ENCODE measurements at places on chromosomes 4 and X.
A peak's percentile ranks its signal among the peaks of the same experiment; 100 is the strongest.

DNA sequence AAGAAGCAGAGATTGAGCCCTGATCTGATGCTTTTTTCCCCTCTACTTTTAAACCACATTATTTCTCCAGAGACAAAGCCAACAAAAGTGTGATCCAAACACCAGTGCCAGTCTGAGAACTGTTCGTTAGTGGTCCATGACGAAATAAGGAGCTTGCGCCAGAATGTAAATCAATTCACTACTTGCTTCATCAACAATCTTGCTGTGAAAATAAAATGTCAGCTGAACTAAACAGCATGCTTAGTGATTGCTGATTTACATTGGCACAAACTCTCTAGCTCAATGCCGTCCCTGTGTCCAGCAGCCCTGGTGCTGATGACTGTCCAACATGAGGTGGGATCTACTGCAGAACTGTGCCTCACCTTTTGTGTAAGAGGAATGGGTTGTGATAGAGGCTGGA is 71.3 kb downstream of the SOX3 start:
- no peak overlapping the region for H3K27ac ChIP-seq
- no peak overlapping the region for H3K4me3 ChIP-seq
- no peaks in the 10 kb centered on the region for H3K36me3 ChIP-seq
- H3K27me3 ChIP-seq, result peaks cover 5% of the 10 kb centered on the region
- no peaks in the 10 kb centered on the region for H3K4me1 ChIP-seq
- no peak for DNase-seq

DNA sequence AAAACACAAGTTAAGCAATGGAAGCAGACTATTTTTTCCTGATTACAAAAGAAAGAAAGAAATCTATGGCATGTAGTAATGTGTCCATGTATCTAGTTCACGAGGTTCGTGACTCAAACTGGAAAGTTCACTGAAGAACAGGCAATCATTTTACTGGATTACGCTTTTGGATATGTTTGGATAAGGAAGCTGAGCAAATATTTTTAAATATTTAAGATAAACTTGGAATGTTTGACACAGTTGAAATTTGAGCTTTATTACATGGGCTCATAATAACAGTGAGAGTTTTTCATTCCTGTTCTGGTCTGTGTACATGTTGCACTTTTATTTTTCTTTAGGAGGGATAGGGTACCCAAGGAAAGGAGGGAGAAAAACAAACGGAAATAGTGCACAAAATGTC is 244.2 kb upstream of the GK2 start:
- peaks cover 2% of the 10 kb centered on the region for H3K27me3 ChIP-seq
- H3K27ac ChIP-seq, result no peak overlapping the region
- no peak for DNase-seq
- H3K4me1 ChIP-seq, result peaks cover 9% of the 10 kb centered on the region
- H3K4me3 ChIP-seq, result no peak overlapping the region

- peak overlapping the region; percentile 34 for H3K4me3 ChIP-seq
- H3K27me3 ChIP-seq, result peaks cover 8% of the 10 kb centered on the region
- no peaks in the 10 kb centered on the region for H3K36me3 ChIP-seq
Measured at GRCh38 chrX:104270916-104271512, 16.3 kb upstream of the ESX1 start.

DNA sequence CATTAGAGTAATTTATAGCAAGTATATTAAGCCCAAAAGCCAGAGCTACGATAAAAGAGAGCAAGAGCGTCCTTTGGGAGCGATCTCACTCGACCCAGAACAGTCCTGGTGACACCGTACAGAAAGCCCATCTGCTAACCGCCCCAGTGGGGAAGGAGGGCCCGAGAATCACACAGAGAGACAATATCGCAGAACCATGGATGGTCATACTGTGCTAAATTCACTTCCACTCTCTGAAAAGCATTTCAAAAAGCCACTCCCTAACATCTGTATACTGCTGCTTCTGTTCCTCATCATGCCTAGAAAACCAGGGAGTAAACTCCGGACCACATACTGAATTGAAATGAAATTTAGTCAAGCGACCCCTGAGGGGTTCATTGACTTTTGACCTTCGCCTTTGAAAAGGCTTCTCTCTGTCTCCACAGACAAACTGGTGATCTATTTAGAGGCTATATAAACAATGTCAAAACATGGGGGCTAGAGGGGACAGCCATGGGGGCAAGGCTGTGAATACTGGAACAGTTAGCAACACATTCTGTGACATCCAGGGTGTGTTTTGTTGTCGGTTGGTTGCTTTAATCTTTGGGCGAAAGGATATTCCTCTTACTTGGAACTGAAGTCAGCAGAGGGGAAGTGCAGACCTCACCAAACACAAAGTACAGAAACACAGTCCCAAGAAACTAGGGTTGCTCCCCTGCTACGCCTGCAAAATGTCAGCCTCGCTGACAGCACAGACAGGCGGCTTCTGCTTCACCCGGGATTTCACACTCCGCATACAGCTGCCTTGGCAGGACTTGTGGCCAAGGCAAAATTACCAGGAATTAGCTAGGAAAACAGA is 129.0 kb upstream of the RASGEF1B start:
- peaks cover 6% of the 10 kb centered on the region for H3K4me1 ChIP-seq
- H3K4me3 ChIP-seq, result no peak overlapping the region
- no peaks in the 10 kb centered on the region for H3K36me3 ChIP-seq
- no peaks in the 10 kb centered on the region for H3K27me3 ChIP-seq
- H3K27ac ChIP-seq, result no peak overlapping the region

- H3K27me3 ChIP-seq, result no peaks in the 10 kb centered on the region
- no peak for DNase-seq
- no peak overlapping the region for H3K4me3 ChIP-seq
Measured at GRCh38 chr4:151114338-151114737, 14.9 kb downstream of the RPS3A start.

- no peaks in the 10 kb centered on the region for H3K4me1 ChIP-seq
- no peak overlapping the region for H3K27ac ChIP-seq
- H3K36me3 ChIP-seq, result no peaks in the 10 kb centered on the region
- DNase-seq, result no peak
Measured at GRCh38 chr4:123972031-123972430, 575.4 kb downstream of the SPRY1 start.

DNA sequence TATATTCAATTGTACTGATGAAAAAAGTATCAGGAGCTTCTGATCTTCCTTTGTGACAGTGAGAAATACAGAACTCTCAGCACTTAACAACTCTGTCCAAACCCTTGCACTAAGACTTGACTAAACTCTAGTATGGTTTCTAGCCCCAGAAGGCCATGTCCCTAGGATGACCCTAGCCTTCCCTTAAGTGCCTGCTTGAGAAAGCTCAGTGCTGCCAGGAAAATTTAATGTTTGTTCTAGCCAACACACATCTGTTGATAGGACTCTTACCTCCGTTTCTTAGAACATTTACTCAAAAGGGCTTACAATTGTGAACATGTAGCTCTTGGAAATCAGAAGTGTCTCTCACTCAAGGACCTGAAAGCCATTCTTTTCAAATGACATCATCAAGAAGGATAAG is 1055.2 kb upstream of the FTHL17 start:
- no peaks in the 10 kb centered on the region for H3K36me3 ChIP-seq
- DNase-seq, result no peak
- no peak overlapping the region for H3K27ac ChIP-seq
- no peaks in the 10 kb centered on the region for H3K27me3 ChIP-seq

DNA sequence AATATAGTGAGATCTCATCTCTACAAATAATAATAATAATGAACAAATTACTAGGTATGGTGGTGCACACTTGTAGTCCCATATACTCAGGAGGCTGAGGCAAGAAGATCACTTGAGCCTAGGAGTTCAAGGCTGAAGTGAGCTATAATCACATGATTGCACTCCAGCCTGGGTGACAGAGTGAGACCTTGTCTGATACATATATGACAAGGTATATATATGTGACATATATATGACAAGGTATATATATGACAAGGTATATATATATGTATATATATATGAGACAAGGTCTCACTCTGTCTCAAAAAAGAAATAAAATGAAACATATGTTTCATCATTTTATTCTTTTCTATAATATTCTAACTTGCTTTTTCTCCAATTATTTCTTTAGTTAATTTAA is 278.1 kb upstream of the TET2 start:
- H3K27me3 ChIP-seq, result peaks cover 2% of the 10 kb centered on the region
- no peak for DNase-seq
- H3K27ac ChIP-seq, result no peak overlapping the region
- no peaks in the 10 kb centered on the region for H3K4me1 ChIP-seq
- H3K4me3 ChIP-seq, result no peak overlapping the region
- no peaks in the 10 kb centered on the region for H3K36me3 ChIP-seq

DNA sequence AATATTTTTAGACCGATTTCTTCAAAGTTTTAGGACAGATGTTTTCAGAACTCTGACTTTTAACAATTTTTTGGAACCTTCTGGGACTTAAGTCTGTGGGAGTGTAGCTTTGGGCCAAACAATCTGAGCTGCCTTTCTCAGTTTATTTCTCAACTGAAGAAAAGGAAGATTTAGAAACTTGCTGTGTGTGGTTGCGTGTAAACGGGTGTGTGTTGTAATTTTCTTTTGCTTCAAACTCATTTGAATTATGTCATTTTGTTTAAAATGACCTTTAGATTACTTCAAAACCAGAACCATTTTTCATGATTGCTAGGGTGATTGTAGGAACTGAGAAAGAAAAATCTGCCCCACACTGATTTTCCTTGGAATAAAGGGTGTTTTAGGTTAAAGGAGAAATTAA is 577.7 kb upstream of the GALNTL6 start:
- H3K27me3 ChIP-seq, result no peaks in the 10 kb centered on the region
- no peaks in the 10 kb centered on the region for H3K4me1 ChIP-seq
- no peak overlapping the region for H3K27ac ChIP-seq
- DNase-seq, result no peak
- H3K36me3 ChIP-seq, result no peaks in the 10 kb centered on the region

GRCh38 chr4:19686456-19686855 is 565.2 kb upstream of the SLIT2 start:
- no peak for DNase-seq
- no peaks in the 10 kb centered on the region for H3K36me3 ChIP-seq
- H3K27ac ChIP-seq, result no peak overlapping the region

DNA sequence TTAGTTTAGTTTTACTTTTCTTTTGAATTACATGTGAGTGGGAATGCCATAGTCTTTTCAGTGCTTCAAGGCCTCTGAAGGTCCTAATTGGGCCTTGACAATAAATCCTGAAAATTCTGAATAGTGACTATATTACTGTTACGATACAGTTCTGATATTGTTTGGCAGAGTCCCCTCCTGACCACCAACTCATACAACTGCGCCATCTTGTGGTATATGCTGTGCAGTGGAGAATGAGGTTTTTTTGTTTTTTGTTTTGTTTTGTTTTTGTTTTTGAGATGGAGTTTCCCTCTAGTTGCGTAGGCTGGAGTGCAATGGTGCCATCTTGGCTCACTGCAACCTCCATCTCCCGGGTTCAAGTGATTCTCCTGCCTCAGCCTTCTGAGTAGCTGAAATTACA is 56.6 kb upstream of the CHRDL1 start:
- H3K27ac ChIP-seq, result no peak overlapping the region
- no peak overlapping the region for H3K4me3 ChIP-seq
- no peaks in the 10 kb centered on the region for H3K4me1 ChIP-seq
- no peak for DNase-seq
- H3K27me3 ChIP-seq, result no peaks in the 10 kb centered on the region

DNA sequence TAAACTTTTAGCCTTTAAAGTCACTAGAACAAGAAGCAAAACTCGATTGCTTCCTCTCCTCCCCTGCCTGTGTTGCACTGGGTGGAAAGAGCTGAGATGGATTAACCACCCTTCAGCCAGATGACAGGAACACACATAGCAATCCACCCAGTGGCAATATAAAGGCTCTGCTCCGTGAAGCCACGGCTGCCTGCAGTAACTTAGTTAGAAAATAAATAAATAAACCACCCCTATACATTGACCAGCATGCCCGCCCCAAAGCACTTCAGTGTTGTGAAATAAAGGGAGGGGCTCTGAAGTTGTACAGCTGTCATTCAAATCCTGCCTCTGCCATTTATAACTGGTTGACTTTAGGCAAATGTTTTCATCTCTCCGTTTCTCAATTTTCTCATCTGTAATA is 217.1 kb upstream of the LDB2 start:
- H3K4me1 ChIP-seq, result no peaks in the 10 kb centered on the region
- DNase-seq, result no peak
- H3K27me3 ChIP-seq, result peaks cover 5% of the 10 kb centered on the region
- H3K36me3 ChIP-seq, result no peaks in the 10 kb centered on the region
- H3K4me3 ChIP-seq, result no peak overlapping the region
- no peak overlapping the region for H3K27ac ChIP-seq

DNA sequence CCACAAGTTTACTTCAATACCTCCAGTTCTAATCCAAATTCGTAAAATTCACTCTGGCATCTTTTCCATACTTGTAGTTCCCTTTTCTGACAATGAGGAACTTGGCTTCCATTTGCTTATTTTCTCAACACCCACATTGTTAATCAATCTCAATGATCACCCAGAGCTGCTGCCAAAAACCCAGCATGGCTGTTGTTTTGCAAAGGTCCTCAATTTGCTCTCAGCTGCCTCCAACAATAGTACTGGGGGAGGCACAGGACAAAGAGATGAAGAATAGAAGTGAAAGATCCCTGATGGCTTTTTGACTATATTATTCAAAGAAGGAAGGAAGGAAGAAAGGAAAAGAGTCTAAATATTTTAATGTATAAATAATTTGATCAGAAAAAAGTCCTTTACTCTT is 847.8 kb downstream of the RAPGEF2 start:
- no peak overlapping the region for H3K27ac ChIP-seq
- DNase-seq, result no peak
- H3K4me1 ChIP-seq, result no peaks in the 10 kb centered on the region
- no peak overlapping the region for H3K4me3 ChIP-seq

- peaks cover 17% of the 10 kb centered on the region for H3K4me1 ChIP-seq
- H3K27ac ChIP-seq, result no peak overlapping the region
- H3K36me3 ChIP-seq, result peaks cover 1% of the 10 kb centered on the region
Measured at GRCh38 chrX:132470831-132471230, 18.0 kb downstream of the MBNL3 start.

DNA sequence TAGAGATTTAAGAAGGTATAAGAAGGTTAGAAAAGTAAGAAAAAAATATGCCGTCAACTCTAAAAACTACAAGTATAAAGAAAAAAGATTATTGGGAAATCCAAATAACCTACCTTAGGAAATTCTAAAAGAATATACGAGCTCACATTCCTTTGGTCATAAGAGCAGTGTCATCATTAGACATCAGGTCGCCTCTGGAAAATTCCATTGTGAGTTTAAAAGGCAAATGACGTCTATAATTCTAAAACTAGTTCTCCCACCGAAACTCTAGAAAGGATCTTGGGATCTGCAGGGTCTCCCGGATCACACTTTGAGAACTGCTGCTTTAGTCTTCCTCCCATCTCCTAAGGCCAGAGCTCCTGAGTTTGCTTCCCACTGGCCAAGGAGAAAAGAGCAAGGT is 518 bp upstream of the SAT1 start:
- H3K4me3 ChIP-seq, result peak overlapping the region; percentile 70
- H3K27ac ChIP-seq, result peak overlapping the region; percentile 91
- H3K27me3 ChIP-seq, result no peaks in the 10 kb centered on the region
- peaks cover 43% of the 10 kb centered on the region for H3K4me1 ChIP-seq
- H3K36me3 ChIP-seq, result peaks cover 24% of the 10 kb centered on the region
- no peak for DNase-seq

- H3K36me3 ChIP-seq, result peaks cover 59% of the 10 kb centered on the region
- no peak for DNase-seq
- H3K27me3 ChIP-seq, result no peaks in the 10 kb centered on the region
- no peaks in the 10 kb centered on the region for H3K4me1 ChIP-seq
Measured at GRCh38 chr4:175986-176385, 51.7 kb downstream of the ZNF718 start.
